Urothelium cell line (cell line): ENCODE measurements at places on chromosomes 7 and 10.

GRCh38 chr10:44244745-44245600 is 139.9 kb downstream of the CXCL12 start:
- DNase-seq = no peak

DNA sequence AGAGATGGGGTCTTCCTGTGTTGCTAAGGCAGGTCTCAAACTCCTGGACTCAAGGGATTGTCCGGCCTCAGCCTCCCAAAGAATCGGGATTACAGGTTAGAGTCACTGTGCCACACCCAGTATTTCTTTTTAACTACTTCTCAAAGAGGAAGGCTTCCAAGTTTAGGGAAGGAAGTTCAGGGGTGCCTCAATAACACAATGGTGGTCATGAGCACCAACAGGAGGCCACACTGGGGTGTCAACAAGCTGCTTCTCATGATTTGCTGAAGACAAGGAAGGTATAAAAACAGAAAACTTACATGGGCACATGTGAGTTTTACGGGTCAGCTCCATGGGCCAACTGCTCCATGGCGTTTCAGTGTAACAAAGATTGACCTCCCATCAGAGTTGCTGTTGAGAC is 160.5 kb downstream of the TNS3 start:
- DNase-seq = no peak

DNA sequence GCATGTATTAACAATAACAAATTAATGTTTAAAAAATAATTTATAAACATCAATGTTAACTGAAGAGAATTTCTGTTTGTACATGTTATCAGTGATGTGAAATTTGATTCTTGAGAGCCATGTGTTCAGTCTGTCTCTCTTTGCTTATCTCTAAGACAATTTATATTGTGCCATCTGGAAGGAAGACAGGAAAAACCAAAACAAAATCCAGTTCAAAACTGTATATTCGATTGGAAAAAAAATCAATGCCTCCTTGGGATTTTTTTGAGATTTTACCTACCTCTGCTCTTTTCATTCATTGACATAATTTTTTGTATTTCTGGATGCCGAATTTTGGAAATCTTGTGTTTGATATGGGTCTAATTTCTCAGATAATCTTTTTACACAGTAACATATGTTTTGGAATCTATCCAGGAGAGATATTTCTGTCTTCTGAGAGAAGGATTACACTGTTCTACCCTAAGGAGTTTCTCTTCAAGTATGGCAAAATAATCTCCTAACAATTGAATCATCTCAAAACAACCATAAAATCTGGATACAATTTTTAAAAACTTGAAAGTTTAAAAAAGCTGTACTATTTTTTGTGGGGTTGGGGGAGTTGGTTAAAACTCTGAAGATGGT is 311.9 kb upstream of the GNAI1 start:
- no peak for DNase-seq

GRCh38 chr10:79286318-79286951 is 60.8 kb upstream of the PPIF start:
- DNase-seq = no peak

GRCh38 chr10:97571622-97572021 is 957 bp upstream of the ANKRD2 start:
- no peak for DNase-seq

DNA sequence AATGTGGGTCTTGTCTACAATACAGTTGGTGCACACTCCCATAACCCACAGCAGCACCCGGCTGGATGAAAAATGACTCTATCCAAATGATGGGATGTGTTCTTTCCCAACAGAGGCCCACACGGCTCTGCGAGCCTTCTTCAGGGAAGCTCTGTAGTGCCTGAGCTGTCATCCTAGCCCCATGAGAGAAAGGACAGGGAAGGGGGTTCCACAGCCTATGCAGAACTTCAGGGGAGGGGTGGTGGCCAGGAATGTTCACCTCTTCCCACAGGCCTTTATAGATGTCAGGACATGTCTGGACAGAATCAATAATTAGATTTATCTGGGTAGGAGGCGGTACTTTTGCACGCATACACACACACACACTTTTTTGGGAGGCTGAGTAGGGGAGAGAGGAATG is 109.0 kb downstream of the JCAD start:
- peak; percentile 21 for DNase-seq

GRCh38 chr10:67794256-67794655 is 43.7 kb downstream of the DNAJC12 start:
- DNase-seq = no peak

GRCh38 chr10:129958148-129958628 is 5.9 kb downstream of the EBF3 start:
- no peak for DNase-seq

DNA sequence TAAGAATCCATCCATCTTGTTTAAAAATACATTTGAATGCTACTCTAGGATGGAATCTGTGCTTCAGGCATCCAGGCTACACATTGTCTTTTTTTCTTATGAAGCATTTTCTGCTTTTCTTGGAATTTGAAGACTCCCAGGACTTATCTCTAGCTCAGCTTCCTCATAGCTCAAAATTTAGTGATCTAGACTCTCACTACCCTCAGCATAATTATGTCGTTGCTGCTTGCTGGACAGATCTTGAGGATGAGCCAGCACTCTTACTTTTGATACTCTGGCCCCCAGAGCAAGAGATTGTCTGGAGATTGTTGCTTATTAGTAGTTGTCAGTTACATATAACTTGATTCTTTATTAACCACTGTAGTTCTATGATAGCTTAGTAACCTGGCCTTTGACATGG is 83.3 kb upstream of the FGL2 start:
- DNase-seq = no peak

- peak; percentile 73 for DNase-seq
Observed at GRCh38 chr7:641269-641671, 85.2 kb upstream of the DNAAF5 start.

DNA sequence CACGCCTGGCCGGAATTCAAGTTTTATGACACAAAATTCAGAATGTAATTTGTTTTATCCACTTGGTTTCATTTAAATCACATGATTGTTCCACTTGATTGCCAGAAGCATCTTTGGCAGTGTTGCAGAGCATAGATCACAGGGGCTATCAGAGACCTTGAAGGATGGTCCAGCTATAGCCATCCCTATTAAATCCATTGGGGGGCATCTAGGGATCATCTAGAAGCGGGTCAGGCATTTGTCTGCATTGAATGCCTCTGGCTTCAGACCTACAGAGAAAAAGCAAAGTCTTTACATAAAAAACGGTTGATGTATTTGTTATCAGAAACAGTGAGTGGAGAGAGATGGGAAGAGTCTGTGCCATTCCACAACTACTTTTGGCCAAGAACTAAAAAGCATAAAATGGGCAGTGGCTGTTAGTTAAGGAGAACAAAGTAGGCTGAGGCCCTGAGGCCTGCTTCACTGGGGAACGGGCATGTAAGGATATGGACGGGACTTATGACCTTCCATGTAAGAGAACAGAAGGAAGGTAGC is 146.3 kb downstream of the NXPH1 start:
- no peak for DNase-seq

DNA sequence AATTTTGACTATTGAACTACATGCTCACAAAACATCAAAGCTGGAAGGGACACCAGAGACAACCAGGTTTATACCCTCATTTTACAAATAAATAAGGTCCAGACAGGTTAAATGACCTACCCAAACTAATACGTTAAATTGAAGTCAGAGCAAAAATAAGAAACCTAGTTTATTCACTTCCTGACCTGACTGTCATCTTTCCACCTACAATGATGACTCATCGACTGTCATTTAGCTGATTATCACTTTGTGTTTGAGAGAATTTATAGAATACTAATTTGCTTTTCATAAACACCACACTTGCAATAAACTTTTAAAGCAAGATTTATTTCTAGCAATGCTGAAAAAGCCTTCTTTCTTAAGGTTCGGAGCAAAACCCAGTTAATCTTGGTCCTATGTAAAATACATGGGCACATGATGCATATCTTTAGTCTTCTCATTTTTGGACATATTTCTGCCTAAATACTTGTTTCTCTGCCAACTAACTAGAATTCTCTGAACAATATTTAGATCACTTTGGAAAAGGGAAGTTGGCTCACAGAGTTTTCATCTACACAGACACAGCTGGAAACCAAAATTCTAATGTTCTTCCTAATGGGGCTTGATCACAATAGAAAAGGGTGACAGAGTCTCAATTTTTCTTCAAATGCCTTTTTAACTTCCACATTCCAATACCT is 16.7 kb upstream of the LRRN3 start:
- no peak for DNase-seq

DNA sequence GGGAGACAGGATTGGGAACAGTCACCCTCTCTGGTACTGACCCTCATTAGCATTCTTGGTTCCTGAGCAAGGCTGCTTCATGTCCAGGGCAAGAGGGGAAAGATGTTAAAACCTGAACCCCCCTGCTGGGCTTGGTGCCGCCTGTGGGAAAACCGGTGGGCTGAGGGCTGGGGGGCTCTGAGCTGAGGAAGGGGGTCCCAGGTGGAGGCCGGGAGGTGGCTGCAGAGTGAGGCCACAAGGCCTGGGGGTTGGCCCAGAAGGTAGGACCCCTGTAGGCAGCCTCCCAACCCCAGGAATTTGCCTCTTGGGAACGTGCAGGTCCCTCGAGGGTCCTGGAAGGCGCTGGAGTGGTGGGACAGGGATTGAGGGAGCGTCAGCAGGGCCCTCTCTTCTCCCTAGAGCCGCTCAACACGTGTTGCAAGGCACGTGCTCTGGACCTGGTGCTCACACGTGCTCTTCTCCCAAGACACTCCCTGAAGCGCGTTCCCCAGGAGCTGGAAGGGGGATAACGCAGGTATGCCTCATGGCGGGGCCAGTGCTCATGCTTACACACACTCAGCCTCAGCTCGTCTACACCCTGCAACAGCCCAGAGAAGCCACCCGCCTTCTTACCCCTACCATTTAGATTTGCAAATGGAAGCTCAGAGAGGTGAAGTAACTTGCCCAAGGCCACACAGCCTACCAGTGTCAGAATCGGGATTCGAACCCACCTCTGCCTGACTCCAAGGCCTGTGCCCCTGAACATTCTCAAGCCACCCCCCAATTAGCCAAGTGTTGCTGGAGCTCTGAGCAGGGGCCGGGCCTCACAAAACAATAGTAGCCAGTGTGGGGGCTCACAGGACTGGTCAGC is 64.4 kb downstream of the LHPP start:
- DNase-seq = no peak

- no peak for DNase-seq
Observed at GRCh38 chr10:689121-689451, 382 bp downstream of the DIP2C start.

DNA sequence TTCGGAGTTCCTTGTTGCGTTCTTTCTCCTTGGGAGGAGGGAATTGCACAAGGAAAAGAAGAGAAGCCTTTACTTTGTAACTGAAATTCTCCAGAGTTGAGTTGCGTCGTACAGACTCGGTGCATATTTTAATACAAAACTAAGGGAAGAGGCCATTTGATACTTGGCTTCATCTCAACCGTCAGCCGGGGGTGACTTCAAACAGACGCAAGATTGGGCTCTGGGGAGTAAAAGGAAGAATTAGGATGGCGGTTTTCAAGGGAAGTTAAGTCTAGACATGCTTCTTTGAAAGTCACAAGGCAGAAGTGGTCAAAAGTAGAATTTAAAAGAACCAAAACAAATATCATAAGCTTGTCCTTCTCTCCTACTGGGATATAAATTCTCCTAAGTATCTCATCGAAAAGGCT is 1.6 kb downstream of the PRR15 start:
- no peak for DNase-seq

- no peak for DNase-seq
Observed at GRCh38 chr10:11189582-11190376, 172.1 kb downstream of the CELF2 start.

- no peak for DNase-seq
Observed at GRCh38 chr7:2011266-2012043, 221.3 kb downstream of the MAD1L1 start.

DNA sequence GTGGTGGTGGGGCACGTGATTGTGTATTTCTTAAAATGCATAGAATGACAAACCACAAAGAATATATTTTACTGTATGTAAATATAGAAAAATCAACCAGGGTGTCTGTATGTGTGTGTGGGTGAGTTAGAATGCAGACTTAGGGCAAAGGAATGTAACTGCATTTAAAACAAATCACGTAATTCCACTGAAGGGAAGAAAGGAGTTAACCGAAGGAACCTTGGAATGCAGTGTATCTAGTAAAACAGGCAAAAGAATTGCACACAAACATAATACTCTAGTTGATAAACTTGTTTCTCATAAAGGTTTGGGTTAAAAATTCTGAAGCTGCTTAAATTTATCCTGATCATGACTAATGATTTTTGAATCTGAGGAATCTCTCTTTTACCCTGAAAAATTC is 134.9 kb downstream of the ADRA2A start:
- peak; percentile 41 for DNase-seq
